Stimulated activated CD8-positive, alpha-beta memory T cell treated with anti-CD3 and anti-CD28 coated beads, Interleukin-4, amount 100 ng/mL, for 48 hours (primary cell): ENCODE measurements at places on chromosomes 5 and 9.

- no peak for DNase-seq
Measured at GRCh38 chr9:98428454-98428853, 173.0 kb upstream of the TBC1D2 start.

DNA sequence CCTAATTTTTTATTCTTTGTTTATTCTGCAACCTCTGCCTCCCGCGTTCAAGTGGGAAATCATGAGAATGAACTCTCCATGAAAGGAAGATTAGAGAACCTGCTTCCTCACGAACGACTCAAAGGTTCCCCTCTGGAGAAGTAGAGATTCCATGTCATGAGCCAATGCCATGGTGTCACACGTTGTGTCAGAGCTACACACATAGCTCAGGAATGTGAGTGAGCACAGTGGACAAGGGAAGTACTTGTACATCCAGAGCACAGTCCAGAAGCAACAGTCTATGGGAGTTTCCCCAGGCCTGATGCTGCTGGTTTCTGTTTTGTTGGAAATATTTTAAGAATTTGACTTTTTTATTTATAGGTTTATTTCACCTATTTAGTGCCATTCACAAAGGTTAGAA lies 26.8 kb upstream of the PPP2CA start:
- no peak for DNase-seq

DNA sequence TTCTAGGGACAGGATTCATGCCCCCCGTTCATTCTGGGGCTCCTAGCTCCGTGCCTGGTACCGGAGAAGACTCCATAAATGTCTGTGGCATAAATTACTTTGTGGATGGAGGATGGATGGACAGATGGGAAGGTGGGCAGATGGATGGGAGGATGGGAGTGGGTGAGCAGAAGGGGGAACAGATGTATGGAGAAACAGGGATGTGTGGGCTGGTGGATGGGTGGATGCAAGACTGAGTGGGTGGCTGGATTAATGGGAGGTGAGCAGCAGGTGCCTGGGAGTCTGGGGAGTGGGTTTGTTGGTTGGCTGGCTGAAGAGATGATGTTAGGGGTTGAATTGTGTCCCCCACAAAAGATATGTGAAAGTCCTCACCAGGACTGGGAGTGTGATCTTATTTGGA lies 43.5 kb downstream of the SARDH start:
- no peak for DNase-seq

DNA sequence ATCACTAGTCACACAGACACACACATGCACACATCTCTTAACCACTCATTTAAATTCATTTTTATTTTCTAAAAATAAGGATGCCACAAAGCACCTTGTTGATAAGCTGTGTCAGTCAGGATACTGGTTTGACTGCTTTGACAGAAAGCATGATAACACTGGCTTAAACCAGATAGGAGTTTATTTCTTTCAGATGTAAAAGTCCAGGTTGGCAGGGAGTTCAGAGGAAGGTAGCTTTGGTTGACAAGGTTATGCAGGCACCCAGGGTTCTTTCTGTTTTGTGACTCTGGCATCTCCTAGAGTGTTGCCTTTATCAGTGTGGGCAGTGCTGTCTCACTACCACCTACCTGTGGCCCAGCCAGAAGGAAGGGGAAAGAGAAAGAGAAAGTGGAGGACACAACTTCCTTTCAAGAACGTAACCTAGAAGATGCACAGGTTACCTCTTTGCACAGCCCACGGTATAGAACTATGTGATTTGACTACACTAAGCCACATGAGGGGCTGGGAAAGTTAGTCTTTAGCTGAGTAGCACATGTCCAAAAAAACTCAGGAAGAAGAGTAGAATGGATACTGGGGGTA lies 334.7 kb downstream of the OSTF1 start:
- DNase-seq: no peak

DNA sequence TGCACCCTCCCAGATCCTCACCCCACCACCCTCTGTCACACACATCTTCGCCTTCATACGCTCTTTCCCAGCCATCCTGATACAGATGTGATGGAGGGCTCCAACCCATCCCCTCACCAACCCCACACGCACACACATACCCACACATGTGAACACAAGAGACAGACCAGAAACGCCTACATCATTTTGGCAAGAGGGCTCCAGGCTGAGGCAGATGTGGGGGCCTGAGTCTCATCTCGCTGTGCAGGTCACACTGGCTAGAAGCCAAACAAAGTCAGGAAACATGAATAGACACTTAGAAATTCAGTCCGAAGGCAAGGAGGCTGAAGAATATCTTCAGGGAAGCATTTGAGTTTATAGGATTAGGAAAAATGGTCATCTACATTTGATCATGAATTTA lies 6.2 kb downstream of the PRDM12 start:
- DNase-seq: no peak

- no peak for DNase-seq
Measured at GRCh38 chr5:1401536-1402138, 43.6 kb downstream of the SLC6A3 start.

- DNase-seq: no peak
Measured at GRCh38 chr5:100787648-100788047, 115.4 kb downstream of the ST8SIA4 start.

DNA sequence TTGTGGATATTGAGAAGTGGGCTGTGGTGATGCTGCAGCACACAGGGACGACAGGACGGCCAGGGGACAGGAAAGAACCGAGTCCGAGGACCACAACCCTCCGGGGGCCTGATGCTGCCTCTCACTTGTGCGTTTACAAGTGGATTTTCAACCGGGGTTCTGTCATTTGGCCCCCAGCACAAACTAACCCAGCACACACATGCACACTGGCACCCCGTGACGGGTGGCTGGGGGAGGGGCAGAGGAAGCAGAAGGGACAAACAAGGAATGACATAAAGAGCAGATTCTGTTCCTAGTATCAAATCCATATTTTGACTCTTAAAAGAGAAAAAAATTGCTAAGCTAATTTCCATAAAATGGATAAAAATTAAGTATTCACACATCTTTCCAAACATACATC lies 18.3 kb upstream of the ZFYVE16 start:
- no peak for DNase-seq

- no peak for DNase-seq
Measured at GRCh38 chr5:154478224-154478565, at the start of gene HAND1. HAND1 (minus strand) TSS chr5:154478227; CDS start chr5:154478008, 219 bp downstream.

GRCh38 chr9:13974891-13975290 lies 339.1 kb downstream of the NFIB start:
- DNase-seq: no peak

- DNase-seq: peak; percentile 92
Measured at GRCh38 chr5:180803181-180804128, 849 bp upstream of the MGAT1 start.

- no peak for DNase-seq
Measured at GRCh38 chr5:151581347-151581746, 9.8 kb downstream of the FAT2 start.

GRCh38 chr9:113502427-113503034 lies 39.0 kb downstream of the RGS3 start:
- DNase-seq: no peak

- DNase-seq: no peak
Measured at GRCh38 chr9:14957109-14957508, 46.9 kb upstream of the FREM1 start.

DNA sequence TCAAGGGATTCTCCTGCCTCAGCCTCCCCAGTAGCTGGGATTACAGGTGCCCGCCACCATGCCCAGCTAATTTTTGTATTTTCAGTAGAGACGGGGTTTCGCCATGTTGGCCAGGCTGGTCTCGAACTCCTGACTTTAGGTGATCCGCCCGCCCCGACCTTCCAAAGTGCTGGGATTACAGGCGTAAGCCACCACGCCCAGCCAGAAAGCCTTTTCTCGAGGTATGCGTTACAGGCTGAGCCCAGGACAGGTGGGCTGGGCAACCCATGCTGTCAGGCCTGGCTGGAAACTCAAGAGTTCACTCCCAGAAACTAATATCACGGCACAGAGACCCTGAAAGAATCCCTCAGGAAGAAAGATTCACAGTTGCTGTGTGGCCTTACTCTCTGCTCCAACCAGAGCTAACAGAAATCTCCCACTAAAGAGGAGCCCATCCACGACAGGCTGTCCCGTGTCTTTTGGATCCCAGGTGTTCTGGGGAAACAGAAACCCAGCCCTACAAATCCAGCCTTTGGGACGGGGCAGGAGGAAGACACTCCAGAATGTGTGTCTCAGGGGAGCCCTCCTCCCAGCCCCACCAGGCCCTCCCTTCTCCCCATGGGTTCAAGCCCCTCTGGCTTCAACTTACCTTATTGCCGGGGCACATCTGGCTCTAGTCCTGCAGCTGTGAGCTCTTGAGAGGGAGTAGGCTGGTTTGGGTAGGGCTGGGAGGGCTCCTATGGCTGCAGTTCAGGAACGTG lies 400 bp downstream of the TIFAB start:
- no peak for DNase-seq

DNA sequence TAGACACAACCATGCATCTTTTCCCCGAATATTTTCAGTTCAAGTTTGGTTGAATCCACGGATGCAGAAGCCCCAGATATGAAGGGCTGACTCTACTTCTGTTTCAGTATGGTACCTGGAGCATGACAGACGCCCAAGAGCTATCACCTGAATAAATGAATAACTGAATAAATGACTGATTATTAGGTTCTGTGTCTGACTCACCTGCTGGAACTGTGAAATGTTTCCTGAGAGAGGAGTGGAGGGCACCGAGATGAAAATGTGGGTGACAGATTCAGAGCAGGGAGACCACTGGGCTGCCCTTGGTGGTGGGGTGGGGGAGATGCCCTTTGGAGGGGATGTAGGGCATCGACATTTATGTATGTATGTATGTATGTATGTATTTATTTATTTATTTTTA lies 13.2 kb downstream of the FRMPD1 start:
- DNase-seq: no peak

- no peak for DNase-seq
Measured at GRCh38 chr9:111190347-111190746, 139.7 kb downstream of the OR2K2 start.

- no peak for DNase-seq
Measured at GRCh38 chr5:88979244-88979643, 96.3 kb upstream of the MEF2C start.

DNA sequence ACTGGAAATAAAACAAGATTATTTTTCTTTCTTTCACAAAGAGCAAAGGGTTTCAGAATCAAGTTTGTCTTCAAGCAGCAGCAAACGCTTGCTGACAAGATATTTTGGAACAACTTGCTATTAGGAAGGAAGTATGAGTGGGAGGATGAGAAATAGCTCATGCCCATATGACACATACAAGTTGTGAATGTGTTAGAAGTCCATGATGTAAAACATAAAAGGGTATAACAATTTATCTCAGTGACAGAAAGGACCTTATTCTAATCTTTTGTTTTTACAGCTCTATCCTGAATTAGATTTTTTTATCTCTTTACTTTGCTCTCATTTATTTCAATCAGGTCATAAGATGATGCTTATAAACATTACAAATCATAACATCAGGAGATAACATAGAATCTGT lies 516.6 kb upstream of the MEF2C start:
- DNase-seq: no peak

GRCh38 chr5:149273237-149273636 lies 1.6 kb downstream of the AFAP1L1 start:
- DNase-seq: no peak

GRCh38 chr5:113804264-113804663 lies 290.8 kb downstream of the YTHDC2 start:
- DNase-seq: no peak

DNA sequence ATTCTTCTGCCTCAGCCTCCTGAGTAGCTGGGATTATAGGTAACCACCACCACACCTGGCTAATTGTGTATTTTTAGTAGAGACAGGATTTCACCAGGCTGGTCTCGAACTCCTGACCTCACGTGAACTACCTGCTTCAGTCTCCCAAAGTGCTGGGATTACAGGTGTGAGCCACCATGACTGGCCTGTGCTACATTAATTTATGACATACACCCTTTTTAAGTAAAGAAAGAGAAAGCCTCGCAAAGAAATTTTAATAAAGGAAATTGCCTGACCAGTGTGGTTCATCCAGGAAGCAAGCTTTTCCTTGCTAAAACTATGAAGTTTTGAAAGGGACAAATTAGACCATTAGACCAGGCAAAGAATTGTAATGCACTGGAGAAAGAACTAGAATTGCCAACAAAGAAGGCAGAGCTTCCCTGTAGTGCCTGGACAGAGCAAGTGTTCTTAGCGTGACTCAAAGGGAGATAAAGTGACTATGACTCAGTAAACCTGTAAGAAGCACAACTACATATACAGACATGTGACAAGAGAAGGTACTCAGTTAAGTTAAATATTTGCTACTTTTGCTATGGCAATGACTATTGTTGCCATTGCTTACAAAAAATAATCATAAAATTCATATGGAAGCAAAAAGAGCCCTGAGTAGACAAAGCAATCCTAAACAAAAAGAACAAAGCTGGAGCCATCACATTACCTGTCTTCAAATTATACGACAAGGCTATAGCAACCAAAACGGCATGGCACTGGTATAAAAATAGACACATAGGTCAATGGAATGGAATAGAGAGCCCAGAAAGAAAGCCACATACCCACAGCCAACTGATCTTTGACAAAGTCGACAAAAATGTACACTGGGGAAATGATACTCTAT lies 54.6 kb downstream of the FYB1 start:
- no peak for DNase-seq

DNA sequence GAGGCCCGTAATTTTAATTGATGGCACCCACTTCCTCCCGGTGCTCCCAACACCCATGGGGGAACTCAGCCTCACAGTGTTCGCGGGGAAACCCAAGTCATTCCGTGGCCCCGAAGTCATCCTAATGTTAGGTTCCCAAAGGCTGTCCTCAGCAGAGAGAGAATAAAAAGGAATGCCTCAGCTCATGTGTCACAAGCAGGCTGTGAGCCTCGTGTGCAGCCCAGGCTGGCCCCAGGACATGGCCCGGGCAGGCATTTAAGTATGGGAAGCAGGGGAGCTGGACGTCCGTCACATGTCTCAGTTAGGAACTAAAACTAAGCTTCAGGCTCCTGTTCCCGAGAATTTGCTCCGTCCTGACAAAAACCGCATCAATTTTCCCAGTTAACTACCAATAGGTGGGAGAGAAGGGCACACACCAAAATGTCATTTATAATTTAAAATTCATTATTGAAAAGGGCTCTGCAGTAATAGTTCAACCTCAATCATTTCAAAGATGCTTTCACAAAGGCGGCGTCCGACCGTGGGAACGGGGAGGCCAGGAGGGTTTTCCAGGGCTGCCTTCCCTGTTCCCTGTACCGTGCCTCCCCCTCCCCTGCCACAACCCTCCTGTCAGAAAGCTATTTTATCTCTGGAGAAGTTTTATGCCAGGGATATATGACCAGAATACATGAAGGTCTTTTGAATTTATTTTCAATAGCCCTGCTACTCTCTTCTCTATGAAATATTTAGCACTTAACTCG lies 137.3 kb downstream of the FSTL4 start:
- no peak for DNase-seq

GRCh38 chr9:19271081-19271480 lies 40.6 kb downstream of the DENND4C start:
- no peak for DNase-seq

- no peak for DNase-seq
Measured at GRCh38 chr5:73587923-73588322, 22.4 kb downstream of the UTP15 start.
